CD8-positive, alpha-beta memory T cell (primary cell): ENCODE measurements at places on chromosomes 16 and 17. TPM values are rescaled to one million over a fixed set of nuclear protein-coding genes. Genes with fewer than 3 reads are reported as not detected.

DNA sequence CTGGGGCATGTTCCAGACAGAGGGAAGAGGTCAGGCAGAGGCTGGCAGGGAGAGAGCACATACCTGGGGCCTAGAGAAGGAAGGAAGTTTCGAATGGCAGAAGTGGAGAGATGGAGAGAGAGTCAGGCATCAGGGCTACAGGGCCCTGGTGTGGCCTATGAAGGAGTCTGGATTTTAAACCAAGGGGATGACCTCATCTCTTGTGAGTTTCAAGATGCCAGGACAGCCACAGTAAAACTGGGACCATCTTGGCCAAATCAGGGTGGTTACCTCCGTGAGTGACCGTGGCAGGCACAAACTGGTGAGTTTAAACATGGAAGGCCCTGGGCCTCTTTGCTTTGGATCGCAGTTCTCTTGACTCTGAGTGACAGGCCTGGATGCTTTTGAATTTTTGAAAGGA lies 7.6 kb upstream of the ATP2C2 start:
- no peak for DNase-seq
- no peak overlapping the region for H3K4me3 ChIP-seq
- no peak overlapping the region for H3K27ac ChIP-seq
- no peaks in the 10 kb centered on the region for H3K27me3 ChIP-seq
- H3K36me3 ChIP-seq, result no peaks in the 10 kb centered on the region

- no peak overlapping the region for H3K4me3 ChIP-seq
- H3K27me3 ChIP-seq, result no peaks in the 10 kb centered on the region
- H3K27ac ChIP-seq, result no peak overlapping the region
Measured at GRCh38 chr16:47873434-47873833, 282.4 kb downstream of the ABCC12 start.

- no peak overlapping the region for H3K4me3 ChIP-seq
- H3K36me3 ChIP-seq, result no peaks in the 10 kb centered on the region
- H3K27ac ChIP-seq, result no peak overlapping the region
Measured at GRCh38 chr16:57889522-57889921, 81.4 kb downstream of the CNGB1 start.

DNA sequence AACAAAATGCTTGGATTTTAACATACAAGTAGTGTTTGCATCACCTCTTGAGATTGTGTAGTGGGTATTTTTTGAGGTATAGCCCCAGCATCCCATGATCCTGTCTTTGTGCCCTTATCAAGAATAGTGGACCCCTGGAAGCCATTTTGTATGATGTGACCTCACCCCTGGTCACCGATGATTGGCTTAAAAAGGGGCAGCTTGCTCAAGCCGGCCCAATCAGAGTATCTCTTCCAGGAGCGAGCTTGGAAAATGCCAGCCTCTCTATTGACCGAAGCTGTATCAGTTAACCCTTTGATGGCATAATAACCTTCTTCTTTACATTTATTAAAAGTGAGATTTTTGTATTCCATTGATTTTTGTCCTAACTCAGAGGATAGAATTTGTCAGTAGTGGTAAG lies 55.5 kb upstream of the FAM20A start:
- no peak overlapping the region for H3K4me3 ChIP-seq
- no peak overlapping the region for H3K27ac ChIP-seq
- H3K36me3 ChIP-seq, result no peaks in the 10 kb centered on the region
- no peak for DNase-seq
- no peaks in the 10 kb centered on the region for H3K4me1 ChIP-seq
- no peaks in the 10 kb centered on the region for H3K27me3 ChIP-seq

DNA sequence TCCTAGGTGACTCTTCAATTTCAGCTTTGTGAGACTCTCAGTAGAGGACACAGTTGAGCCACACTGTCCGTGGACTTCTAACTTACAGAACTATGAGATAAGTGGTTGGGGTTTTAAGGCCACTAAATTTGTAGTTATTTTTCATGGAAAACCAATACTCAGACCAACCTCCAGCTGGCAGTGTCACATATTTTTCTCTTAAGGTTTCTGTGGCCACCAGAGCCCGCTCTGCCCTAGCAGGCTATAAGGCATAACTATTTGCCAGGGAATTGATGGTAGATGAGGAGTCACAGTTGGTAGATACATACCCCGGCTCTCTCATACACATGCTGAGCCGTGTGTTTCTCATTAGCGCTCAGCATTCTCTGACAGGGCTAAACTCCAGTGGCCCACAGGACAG lies 336.8 kb upstream of the MON1B start:
- no peak for DNase-seq
- H3K4me1 ChIP-seq, result no peaks in the 10 kb centered on the region
- H3K36me3 ChIP-seq, result no peaks in the 10 kb centered on the region
- H3K27ac ChIP-seq, result no peak overlapping the region

Gene NRN1L
- not detected for total RNA-seq

DNA sequence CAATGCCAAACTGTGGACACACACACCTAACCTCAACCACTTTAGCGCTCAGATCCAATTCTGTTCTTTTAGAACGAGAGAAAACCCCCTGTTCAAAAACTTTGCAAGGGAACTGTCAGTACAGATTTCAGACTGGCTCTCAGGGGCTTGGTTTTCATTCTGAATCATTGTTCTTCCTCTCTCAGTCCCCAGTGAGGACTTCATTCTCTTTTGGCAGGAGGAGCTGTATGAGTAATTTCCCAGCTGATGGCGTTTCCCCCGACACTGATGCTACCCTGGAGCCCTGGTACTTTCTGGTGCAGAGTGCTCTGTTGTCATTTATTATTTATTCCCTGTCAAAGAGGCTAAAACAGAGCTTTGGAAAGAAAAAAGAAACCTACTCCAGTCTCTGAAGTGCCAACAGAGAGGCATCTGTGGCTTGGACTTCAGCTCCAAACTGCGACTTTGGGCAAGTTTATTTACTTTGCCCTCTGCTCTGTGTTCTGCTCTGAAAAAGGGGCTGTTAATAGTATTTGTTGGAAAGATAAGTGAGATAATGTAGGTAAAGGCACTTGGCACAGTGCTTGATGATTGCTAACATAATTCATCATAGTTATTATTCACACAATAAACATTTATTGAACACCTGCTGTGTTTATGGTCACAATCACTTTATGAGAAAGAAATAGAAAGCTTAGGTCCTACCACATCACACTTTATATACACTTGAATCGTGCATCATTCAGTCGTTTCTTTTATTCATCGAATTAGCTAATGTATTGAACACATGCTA lies 28.3 kb downstream of the ETV4 start:
- no peaks in the 10 kb centered on the region for H3K27me3 ChIP-seq
- H3K27ac ChIP-seq, result no peak overlapping the region
- H3K4me3 ChIP-seq, result no peak overlapping the region
- no peak for DNase-seq
- H3K36me3 ChIP-seq, result peaks cover 68% of the 10 kb centered on the region

DNA sequence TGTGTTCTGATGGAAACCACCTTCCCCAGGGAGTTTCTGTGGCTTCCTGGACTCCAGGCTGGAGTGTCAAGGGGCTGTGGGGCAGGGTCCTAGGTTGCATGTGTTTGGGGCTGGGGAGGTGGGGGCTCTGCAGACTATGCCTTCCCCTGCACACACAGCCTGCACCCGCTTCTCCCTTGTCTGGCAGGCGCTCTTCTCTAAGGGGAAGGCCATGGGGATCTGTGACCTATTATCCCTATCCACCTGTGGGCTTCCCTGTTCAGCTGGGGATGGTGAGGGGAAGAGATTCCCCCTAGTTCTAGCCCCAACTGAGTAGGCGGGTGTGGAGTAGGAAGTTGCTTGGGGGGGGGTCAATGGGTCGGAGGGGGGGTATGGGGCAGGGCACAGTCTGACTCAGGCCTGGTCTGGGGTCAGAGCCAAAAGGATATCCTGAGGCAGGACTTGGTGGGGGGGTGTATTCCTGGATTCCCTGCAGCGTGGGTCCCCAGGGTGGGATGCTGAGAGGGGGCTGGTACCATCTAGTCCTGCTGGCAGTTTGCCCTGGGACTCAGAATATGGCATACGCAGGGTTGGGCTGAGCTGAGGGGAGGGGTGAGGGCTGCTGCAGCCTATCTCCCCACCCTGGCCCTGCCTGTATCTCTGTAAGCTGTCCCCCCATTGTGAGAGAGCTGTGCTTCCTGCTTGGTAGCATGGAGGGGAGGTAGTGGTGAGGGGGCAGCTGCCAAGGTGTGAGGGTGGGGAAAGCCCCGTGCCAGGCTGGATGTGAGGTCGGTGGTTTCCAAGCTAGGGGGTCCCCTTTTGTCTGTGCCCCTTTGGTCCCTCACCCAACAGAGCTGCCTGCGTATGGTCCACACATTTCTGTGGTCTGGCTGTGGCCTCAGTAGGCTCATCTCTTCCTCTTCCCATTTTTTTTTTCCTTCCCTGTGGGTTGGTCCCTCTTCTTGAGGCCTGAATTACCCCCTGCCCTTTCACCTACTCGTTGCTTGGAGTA lies 14.7 kb downstream of the RARA start:
- H3K4me3 ChIP-seq, result peak overlapping the region; percentile 92
- peak; percentile 89 for DNase-seq

GRCh38 chr16:67879936-67880335 lies 4.7 kb upstream of the NRN1L start:
- no peak for DNase-seq
- peaks cover 84% of the 10 kb centered on the region for H3K36me3 ChIP-seq

DNA sequence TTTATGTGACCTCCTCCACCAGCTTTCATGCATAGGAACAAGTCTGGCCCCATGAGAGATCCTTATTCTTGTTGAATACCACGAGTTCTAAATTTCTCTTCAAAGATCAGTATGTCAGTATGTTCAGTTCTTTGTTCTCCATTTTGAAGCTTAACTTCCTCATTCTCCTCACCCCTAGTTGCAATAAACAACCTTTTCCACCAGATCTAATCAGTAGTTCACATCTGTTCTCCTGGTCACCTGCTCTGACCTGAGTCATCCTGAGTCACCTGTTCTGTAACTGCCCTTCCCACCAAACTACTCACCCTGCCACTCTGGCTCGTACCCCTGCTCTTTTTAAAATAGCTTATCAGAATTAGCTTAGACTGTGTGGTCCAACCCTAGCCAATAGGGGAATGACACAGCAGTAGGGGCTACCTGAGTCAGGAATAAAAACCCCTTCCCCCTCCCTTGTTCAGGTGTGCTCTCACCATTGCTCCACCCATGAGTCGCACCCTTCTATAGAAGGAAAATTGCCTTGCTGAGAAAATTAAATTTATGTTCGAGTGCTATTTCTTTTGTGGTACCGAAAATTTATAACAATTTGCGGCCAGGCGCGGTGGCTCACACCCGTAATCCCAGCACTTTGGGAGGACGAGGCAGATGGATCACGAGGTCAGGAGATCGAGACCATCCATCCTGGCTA lies 94.6 kb downstream of the EMP2 start:
- H3K27me3 ChIP-seq, result no peaks in the 10 kb centered on the region
- DNase-seq, result no peak
- H3K27ac ChIP-seq, result peak overlapping the region; percentile 39
- no peak overlapping the region for H3K4me3 ChIP-seq
- H3K36me3 ChIP-seq, result no peaks in the 10 kb centered on the region

DNA sequence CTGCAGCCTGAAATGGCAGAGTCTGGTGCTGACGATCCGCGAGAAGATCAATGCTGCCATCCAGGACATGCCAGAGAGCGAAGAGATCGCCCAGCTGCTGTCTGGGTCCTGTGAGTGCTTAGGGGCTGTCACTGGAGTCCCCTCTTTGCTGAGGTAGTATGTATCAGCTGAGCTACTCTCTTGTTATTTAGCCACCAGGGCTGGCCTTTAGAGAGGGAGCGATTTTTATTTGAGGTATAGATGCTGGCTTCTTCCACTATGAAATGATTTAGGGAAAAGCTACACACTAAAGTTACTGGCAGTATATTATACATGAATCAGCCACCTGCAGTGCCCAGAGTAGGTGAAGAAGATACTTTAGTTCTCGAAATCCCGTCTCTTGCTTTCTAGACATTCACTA lies 2.6 kb downstream of the CDK5RAP3 start:
- H3K36me3 ChIP-seq, result peaks cover 14% of the 10 kb centered on the region
- H3K27me3 ChIP-seq, result no peaks in the 10 kb centered on the region
- DNase-seq, result no peak
- no peak overlapping the region for H3K27ac ChIP-seq

DNA sequence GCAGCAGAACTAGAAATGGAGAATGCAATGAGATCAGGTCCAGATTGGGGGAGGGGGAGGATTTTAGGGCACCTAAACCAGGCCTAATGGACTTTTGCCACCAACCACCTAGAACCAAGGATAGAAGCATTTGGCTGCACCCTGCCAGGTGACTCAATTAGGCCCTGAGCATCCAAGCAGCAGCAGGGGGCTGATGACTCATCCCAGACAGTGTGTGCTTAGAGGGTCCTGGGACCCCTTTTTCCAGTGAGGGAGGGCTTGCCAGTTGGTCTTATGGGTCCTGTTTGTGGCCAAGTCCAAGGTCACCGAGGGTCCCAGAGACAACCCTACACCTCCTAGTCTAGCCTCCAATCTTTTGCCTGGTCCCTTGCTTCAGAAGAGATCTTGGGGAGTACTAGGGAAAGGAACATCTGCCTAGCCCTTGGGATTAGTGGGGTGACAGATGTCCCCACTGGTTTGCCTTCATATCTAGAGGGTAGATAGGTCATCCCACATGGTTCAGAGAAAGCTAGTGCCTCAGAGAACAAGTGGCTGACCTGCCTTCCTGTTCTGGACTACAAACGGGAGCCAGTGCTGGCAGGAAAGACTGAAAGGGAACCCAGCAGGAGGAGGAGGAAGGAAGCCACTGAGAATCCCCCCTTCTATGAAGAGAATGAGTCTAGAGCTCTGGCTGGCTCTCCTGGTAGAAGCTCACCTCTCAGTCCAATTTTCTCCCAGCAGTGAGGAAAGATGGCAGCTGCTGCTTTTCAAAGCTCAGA lies 1.6 kb upstream of the TBKBP1 start:
- H3K36me3 ChIP-seq, result no peaks in the 10 kb centered on the region
- no peak overlapping the region for H3K27ac ChIP-seq
- no peaks in the 10 kb centered on the region for H3K27me3 ChIP-seq

GRCh38 chr16:71727551-71728324 lies 3.2 kb upstream of the PHLPP2 start:
- no peak overlapping the region for H3K27ac ChIP-seq
- peaks cover 6% of the 10 kb centered on the region for H3K4me1 ChIP-seq
- peaks cover 8% of the 10 kb centered on the region for H3K36me3 ChIP-seq
- H3K4me3 ChIP-seq, result no peak overlapping the region
- H3K27me3 ChIP-seq, result no peaks in the 10 kb centered on the region

DNA sequence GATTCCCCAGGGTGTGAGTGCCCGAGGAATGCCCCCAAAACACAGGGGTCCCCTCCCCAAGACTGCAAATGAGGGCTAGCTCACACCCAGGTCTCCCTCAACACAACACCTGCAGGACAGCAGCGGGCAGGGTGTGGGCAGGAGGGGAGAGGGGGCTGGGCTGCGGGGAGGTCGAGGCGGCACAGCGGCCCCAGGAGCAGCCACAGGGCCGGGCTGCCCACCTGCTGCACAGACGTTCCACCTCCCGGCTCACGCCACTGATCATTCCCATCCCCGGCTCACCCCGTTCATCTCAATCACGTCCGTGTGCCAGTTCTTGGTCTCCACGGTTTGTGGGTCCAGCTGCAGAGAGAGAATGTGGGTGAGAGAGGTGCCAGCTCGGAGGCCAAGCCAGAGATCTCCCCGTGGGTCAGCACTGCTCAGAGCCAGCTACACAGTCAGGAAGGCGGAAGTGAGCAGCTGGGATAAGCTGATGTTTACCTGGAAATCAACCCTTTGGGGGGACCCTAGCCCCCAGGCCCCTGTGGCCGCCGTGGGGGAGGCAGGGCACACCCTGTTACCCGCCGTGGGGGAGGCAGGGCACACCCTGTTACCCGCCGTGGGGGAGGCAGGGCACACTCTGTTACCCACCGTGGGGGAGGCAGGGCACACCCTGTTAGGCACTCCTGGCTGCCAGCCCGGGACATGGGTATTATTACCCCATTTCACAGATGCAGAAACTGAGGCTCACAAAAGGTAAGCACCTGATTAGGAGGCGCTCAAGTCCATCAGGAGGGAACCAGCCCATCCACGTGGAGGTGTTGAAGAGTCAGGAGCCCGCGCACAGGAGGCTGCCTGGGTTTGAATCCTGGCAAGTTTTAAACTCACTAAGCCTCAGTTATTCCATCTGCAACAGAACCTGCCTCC lies 16.1 kb downstream of the TIMM22 start:
- peaks cover 3% of the 10 kb centered on the region for H3K36me3 ChIP-seq
- no peaks in the 10 kb centered on the region for H3K4me1 ChIP-seq
- no peak for DNase-seq
- no peak overlapping the region for H3K4me3 ChIP-seq
